ENCODE measurements at places on chromosomes 7 and 10.

GRCh38 chr7:129948338-129948737 is 4.4 kb downstream of the UBE2H start:
- no peak for DNase-seq

DNA sequence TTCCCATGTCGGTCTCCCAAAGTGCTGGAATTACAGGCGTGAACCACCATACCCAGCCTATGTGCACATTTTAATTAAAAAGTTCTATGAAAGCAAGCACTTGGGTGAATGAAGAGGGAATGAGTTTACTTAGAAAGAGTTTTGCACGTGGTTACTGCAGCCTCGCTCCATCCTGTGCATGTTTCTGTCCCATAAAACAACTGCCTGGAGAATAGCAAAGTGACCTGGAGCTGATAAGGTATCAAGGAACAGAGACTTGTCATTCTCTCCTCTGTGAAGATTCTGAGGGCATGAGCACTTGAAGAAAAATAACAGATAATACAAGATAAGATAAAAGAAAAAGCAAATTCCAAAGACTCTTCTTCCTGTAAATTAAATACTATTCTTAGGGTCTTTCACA is 112.2 kb upstream of the JCAD start:
- no peak for DNase-seq

DNA sequence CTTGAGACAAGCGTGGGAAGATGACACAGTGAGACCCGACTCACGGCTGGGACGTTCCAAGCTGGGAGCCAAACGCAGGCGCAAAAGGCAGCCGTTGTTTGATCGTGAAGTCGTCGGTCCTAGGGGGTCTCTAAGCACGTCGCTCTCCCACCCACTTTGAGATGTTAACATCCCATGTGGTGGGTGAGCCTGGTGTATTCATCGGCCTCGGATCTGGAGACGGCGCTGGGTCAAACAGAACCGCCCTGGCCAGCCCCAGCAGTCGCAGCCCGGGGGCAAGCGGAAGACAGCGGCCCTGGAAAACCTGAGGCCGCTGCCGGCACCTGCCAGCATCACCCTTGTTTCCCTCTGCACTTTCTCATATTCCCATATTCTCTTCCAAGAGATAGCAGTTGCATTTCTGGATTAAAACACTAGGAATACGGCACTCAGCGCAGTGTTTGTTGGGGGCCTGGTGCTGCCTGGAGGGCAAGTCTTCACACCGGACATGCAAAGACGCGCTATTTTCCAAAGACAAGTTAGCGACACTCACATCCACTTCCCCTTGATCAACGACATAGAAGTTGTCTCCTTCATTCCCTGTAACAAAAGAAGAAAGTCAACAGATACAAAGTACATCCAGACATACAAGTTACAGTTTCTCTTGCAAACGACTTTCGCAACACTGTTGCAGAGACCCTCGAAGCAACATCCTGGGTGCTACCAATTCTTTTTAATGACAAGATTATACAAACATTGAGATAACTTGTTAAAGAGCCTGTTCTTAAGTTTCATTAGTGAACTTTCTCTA is 86.2 kb upstream of the PDGFA start:
- DNase-seq, result no peak

DNA sequence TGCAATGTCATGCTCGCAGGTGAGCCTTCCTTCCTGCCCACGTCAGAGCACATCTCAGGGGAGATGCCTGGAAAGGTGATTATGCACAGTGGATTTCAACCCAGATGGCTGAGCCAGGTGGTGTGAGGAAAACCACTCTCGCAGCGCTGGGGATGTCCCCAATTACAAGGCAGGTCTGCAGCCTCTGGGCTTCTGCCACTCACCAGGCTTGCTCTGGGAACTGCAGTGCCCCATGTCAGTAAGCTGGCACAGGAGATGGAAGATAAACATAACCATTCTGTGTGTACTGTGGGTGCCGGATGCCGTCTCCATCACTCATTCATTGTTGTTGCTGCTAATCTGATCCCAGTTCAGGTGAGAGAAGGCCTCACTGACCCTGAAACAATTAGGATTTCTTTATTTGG is 222.9 kb upstream of the PITRM1 start:
- DNase-seq, result no peak

- no peak for DNase-seq
These were observed 97.0 kb downstream of the ANKRD61 start for GRCh38 chr7:6128205-6128604.

- DNase-seq, result no peak
These were observed 81.5 kb downstream of the CCNY start for GRCh38 chr10:35417795-35418194.

DNA sequence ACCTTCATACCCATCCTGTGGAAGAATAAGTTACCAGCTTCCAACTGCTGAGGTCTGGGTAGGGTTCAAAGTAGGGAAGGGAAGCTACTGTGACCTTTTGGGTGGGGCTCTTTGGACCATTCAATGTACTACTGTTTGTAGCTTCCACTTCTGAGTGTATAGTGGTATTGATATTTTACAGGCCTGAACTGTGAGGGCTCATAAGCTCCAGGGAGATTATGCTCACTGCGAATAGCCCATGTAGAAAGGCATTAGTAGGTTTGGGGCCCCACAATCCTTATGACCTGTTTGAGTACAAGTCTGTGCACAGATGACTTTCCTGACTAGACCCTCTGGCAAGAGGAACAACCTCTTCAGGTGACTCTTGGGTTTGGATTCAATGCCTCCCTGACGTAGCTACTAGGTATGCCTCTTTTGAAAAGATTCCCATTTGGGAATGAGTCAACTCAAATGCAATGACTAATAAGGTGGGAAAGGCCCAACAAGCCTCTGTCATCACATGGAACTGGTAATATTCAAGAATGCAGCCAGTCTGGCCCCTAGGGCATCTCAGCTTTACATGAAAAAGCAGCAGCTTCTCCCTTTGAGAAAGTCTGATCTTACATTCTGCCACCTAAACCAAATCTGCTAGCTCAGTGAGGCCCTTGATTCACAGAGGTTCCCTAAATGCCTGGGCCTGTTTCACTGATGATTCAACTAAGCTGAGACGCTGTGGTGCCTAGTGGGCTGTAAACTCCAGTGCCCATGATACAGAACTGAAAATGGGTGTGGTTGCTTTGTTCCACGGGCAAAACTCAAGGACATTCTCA is 79.8 kb downstream of the ABI1 start:
- DNase-seq, result peak; percentile 19

DNA sequence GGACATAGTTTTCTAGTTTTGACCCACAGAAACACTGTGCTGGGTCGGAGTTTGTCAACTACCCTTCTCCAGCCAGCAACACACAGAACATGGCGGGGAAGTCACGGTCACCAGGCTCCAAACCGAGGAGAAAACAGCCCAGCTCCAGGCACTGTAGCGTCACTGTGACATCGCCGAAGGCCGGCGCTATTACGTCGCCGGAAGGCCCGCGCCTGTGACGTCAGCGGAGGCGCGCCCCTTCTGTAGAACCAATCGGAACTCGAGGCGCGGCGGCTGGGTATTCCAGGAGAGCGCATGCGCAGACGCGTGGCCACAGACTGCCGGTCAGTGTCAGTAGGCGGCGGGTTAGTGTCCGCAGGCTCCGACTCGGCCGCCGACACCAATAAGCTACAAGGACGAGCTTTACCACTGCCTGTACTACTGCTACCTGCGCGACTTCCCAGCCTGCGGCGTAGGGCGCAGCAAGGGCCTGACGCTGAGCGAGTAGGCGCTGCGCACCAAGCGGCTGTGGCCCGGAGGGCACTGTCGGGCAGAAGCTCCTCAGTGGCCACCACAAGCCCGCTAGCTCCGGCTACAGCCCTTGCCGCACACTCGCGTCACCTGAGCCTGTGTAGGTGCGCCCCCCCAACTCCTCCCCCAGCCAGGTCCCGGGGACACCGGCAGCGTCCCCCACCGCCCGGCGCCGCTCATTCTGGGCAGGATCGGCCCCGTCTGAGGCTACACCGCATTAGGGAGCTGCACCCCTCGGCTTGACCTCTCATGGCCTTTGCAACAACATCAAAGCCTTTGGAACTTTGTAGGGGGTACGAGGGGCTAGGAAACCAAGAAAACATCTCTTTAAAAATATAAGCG is 35.1 kb upstream of the SRRM3 start:
- DNase-seq, result peak; percentile 96

GRCh38 chr10:86151613-86152012 is 215.0 kb downstream of the GRID1 start:
- no peak for DNase-seq

DNA sequence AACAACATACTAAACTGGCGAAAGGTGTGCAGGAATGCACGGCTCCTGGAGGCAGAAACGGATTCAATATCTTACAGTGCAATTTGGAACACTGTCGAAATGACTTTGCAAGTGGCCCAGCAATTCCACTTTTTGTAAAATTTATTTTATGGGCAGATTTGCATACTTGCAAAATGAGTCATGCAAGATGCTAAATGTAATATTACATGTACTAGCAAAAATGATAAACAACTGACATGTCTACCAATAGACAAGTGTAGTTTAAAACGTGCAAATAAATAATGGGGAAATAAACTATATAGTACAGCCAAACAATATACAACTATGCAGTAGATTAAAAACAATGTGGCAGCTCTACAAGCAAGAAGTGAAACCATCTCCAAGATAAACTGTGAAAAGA is 97.7 kb downstream of the ARHGAP12 start:
- no peak for DNase-seq

- no peak for DNase-seq
These were observed 88.3 kb downstream of the CHN2 start for GRCh38 chr7:29282819-29283414.

DNA sequence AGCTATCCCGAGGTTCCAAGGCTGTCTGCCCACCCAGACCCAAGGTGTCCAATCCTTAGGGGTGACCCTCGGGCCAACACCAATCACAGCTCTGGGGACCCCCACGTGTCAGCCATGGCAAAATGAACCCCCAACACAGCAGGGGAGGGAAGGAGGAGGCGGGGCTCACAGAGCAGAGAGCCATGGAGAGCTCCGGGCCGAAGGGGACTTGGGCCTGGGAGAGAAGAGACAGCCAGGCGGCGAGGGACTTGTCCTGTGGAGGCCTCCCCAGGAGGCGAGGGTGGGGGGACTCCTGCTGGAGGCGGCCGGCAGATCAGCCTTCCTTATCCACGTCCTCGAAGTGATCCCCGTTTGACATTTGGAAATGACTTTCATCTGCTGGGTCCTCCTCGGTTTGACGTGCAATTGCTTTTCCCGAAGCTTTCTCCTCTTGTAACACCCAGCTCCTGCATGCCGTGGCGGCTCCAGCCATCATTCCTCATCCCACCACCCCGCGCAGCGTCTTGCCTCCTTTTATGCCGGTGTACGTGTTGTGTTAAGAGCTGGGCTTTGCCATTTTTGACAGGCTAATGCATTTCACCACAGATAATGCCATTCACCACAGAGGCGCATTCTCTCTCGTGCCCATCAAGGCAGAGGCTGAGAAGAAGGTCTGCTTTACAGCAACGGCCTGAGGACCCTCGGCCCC is 337.4 kb downstream of the DNAJB6 start:
- no peak for DNase-seq

- no peak for DNase-seq
These were observed 93.2 kb upstream of the KIF5B start for GRCh38 chr10:32149252-32149955.

DNA sequence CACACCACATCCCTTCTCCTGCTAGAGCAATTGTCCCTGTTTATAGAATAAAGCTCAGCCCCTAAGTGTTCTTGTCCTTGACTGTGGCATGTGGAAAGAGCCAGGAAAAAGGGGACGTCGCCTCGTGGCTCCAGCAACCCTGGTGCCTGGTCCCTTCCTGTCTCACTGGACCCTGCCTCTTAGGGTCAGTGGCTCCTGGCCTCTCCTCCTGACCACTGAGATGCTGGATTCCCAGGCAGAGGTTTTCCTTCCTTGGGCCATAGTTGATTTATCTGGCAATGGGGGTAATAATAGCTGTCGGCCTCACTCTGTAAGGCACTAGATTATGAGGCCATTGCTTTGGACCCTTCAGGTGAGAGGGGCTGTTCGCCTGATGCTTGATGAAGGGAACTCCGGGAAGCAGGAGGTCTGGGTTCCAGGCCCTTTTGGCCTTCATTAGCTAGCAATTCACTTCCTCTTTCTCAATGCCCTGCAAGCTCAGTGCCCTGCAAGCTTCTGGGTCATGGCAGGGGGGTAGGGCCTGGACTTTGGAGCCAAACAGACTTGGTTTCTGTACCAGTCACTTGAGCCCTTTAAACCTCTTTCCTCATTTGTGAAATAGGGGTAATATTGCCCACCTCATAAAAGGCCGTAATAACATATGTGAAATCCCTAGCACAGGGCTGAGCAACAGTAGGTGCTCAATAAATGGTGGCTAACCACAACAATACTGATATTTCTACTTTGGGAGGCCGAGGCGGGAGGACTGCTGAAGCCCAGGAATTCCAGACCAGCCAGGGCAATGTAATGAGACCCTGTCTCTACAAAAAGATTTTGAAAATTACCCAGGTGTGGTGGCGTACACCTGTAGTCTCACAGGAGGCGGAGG is 1.1 kb downstream of the ASL start:
- no peak for DNase-seq

GRCh38 chr10:11605807-11606408 is 5.5 kb downstream of the USP6NL start:
- no peak for DNase-seq

DNA sequence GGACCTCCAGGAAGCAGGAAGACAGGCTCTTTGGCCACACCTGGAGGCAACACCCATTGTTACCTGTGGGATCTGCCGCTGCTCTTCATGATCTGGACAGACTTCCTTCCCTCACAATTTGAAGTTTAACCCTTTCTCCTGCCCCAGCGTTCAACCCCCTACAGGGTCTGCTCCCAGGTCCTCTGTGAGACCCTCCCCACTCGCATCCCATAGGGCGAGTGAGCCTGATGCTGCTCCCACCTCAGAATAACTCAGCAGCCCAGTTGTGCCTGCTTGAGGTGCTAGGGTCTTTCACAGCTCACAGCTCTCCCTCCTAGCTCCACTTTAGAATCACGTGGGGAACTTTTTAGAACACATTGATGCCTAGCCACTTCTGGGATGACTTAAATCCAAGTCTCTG is 61.8 kb upstream of the C10orf90 start:
- DNase-seq, result no peak

GRCh38 chr10:24886290-24886680 is 66.1 kb downstream of the PRTFDC1 start:
- DNase-seq, result no peak

GRCh38 chr7:24902276-24902675 is 77.7 kb downstream of the OSBPL3 start:
- no peak for DNase-seq

GRCh38 chr7:136940122-136940521 is 71.7 kb downstream of the CHRM2 start:
- DNase-seq, result no peak

DNA sequence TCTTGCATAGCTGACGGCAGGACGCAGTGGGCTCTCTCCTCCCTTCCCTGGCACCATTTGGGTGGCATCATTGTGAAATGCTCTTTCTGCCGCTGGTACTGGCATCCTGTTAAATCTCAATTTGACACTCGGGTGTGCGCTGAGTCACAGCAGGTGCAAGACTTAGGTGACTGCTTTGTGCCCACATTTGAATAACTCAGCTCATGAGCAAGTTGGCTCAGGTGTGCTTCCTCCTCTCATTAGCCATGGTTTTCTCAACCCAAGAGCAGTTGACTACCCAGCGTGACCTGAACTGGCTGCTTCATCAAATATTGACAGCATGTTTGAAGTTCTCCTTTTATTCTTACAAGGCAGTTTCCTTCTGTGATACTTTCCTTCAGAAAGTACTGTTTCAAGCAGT is 24.6 kb upstream of the NFE2L3 start:
- DNase-seq, result no peak

Data from SW 1271 (cell line).